RPMI7951 (cell line): ENCODE measurements at places on chromosomes 2 and 18.

DNA sequence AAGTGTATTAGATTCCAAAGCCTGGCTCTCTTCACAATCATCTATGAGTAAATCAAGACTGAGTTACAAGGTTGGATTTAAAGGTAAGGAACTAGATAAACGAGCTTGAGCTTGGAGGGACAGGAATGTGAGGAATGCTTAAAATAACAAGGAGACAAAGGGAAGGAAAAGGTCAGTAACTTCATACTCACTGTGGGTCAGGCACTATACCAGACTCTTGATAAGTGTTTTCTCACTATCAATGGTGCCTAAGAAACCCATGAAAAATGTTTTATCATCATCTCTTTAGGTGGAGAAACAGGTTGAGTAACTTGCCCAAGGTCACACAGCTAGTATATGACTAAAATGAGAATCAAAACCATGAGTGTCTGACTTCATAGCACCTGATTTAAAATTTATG, 212.1 kb downstream of the CDH2 start:
- peak; percentile 15 for DNase-seq

GRCh38 chr2:40168032-40168431, 283.9 kb downstream of the SLC8A1 start:
- peak; percentile 32 for DNase-seq

- no peak for DNase-seq
Measured at GRCh38 chr2:162965191-162965590, 126.6 kb upstream of the KCNH7 start.

GRCh38 chr18:55515941-55516710, 71.9 kb downstream of the TCF4 start:
- peak; percentile 78 for DNase-seq

- no peak for DNase-seq
Measured at GRCh38 chr2:232466221-232466620, 10.3 kb downstream of the ALPI start.

DNA sequence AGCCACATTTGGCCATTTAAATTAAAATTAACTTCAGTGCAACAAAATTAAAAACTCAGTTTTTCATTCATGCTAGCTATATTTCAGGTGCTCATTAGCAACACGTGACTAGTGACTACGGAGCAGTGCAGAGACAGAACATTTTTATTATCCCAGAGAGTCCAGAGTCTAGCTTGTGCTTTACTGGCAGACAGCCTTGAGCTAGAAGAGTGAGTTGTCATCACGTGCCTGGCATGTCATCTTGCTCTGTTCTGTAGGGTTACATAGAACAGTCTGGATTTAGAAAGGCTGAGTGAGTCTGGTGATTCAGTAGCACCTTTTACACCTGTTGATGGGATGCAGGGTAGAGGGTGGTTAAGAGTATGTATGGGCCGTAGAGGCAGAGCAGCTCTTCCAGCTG, 136.9 kb upstream of the IL1R2 start:
- no peak for DNase-seq

DNA sequence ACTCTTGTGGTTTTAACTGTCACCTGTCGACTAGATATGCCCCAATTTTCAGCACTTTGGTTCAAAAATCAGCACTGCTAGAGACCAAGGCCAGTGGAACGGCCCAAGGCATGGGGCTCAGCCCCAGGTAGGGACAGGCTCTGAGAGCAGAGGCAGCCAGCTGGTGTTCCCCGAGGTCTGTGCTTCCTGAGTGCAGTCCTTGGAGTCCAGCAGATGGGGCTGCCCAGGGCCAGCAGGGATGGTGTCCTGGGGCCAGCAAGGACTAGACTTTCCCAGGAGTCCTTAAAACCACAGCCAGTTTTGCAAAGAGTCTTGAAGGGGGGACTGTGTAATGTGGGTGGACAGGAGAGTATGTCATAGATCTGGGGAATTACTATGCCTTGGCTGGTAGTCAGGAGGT, 56.3 kb downstream of the POMC start:
- no peak for DNase-seq

- DNase-seq, result no peak
Measured at GRCh38 chr18:57051021-57051656, 95.7 kb upstream of the BOD1L2 start.

DNA sequence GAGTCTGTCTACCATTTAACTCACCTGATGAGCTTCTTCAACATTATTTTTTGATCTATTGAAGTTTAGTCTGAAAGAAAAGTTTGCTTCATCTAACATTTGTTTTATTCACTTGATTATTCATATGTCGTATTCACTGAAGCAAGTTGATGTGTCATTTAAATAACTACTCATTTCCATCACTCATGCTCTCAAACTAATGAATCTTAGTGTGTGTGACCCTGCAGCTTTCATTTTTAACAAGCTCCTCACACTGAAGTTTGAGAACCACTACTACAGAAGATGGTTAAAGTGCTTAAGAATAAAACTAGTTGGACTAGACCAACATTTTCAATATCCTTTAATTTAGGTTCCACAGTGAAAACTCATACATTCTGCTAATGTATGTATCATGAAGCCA, 1.8 kb upstream of the ABI2 start:
- DNase-seq, result no peak

DNA sequence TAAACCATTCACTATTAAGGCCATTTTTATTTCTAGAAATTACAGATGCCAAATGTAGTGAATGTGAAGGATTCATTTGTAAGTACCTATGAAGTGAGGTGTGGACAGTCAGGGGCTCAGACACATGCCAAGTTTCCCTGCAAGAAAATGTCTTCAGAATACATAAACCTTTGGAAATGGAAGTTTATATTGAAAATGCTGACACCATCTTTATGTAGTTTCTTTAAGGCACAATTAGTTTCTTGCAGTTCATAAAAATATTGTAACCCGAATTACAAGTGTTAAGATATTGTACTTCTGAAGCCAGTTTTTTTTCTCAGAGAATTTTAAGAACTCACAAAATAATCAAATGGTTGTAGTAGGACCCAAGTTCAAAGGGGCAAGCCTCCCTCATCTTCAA, 66.1 kb upstream of the LYPD1 start:
- no peak for DNase-seq

DNA sequence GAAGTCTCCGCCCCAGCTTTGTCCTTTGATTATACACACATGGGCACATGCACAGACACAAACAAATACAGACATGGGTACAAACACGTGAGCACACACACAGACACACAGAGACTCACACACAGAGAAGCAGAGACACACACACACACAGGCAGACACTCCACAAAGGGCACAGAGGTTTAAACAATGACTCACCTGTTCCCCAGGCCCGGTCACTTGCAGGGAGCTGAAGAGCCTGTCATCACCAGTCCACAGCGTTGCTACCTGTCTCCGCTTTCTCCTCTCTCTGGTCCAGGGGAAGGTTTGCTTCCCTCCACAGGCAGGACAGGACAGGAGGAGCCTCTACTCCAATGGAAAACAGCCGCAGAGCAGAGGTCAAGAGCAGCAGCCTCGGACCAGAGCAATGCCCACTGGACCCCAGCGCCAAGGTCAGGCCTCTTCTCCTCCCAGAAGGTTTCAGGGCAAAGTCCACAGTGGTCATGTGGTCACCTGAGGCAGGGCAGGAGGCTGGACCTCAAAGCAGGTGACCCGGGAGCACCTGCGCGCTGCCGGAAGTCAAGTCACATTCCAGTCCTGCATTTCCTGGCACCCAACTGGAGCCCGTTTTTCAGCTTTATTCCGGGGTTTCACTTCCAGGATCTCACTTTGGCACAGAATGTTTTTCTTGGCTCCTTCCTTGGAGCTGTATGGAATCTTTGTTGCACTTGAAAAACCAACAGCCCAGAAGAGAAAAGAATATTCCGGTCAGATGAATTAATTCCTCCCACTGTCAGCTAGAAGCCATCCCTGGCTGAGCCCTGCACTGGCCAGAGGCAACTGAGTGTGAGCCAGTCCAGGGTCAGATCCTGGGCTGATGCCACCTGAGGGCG, at the start of gene RAB17:
Gene RAB17 (minus strand): TSS at position 463 of the 869 bp plus-strand sequence. CDS start 4,580 bp downstream, outside the sequence.
- peak; percentile 67 for DNase-seq

DNA sequence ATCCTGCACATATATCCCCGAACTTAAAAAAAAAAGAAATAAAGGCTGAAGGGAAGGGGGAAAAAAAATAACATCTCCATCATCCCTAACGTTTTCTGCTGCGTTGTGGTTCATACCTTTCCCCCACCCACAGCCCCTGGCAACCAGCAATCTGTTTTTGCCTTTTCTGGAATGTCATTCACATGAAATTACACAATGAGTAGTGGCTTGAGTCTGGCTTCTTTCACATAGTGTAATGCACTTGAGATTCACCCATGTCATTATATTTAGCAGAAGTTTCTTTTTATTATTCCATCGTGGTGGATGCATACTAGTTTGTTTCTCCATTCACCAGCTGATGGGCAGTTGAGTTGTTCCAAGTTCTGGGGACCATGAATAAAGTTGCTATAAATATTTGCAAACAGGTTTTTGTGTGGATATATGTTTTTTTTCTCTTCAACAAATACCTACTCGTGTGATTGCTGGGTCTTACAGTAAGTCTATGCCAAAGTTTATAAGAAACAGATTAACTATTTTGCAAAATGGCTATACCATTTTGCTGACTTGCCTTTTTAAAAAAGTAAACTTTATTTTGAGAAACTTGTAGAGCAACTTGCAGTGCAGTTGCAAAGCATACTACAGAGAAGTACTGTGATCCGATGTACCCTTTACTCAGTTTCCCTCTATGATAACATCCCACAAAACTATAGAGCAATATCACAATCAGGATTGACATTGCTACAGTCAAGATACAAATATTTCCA, 322.5 kb downstream of the LPIN1 start:
- DNase-seq, result no peak

DNA sequence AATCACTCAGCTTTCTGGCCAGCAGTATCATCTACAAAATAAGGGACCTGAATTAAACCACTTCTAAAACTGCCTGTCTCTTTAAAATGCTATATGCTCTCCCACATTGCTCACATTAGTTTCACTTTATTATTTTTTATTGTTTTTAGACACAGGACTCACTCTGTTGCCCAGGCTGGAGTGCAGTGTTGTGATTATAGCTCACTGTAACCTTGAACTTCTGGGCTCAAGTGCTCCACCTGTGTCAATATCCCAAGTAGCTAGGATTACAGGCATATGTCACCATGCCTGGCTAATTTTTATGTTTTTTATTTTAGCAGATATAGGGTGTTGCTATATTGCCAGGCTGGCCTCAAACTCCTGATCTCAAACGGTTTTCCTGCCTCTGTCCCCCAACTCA, 591.3 kb upstream of the ZNF804A start:
- no peak for DNase-seq

- no peak for DNase-seq
Measured at GRCh38 chr2:5666798-5667197, 25.4 kb upstream of the SOX11 start.

- DNase-seq, result no peak
Measured at GRCh38 chr2:61181382-61182058, 19.5 kb downstream of the C2orf74 start.

DNA sequence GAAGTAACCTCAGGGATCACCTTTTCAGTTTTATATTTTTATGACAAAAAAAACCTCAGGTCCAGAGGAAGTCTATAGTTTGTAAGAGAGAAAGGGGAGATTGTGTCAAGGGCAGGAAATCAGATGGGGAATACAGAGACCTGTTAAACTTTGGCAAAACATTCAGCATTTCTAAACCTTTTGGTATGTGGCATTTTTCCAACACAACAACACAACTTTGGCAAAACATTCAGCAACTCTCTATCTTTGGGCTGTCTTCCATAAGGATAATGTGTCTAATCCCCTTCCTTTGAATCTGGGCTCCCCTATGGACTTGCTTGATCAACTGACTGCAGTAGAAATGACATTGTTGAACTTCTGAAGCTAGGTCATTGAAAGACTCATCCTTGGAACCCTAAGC, 220.6 kb upstream of the CCDC68 start:
- no peak for DNase-seq

DNA sequence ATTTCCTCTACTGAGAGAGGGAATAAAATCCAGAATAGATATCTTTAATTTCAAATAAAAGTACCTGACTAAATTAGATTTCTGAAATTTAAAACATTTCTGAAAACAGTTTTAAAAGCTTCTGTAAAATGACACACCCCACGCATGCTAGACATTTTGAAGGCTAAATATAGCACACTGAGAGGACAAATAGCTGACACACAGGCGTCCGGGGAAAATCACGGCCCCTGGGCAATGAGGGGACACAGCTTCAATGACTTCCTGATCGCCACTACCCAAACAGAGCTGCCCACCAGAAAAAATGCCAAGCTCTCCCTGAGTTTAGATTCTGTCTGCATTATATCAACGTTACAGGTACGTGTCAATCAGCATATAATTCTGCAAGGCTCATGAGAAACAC, 10.9 kb downstream of the TBC1D8 start:
- no peak for DNase-seq

DNA sequence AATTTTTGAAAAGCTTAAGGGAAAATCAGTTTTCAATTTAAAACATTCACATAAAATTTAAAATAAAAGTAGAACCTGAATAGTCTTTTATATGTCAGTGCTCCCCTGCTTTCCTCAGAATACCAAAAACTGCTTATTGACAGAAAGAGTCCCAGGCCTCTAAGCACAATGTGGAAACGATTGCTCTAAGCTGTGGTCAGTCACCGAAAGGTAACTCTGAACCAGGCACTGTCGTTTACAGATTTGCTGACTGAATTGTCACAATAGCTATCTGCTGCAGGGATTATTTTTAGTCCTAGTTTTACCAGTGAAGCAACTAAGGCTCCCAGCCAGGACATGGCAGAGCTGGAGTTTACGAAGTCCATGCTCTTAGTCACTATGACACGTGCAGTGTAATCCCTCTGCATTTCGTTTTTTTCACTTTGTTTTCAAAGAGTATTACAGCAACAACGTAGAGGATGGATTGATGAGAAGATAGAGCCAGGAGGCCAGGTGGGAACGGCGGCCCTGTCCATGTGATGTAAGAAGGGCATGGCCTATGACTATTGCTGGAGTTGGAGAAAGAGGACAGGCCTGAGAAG, 28.1 kb upstream of the TMEM247 start:
- DNase-seq, result no peak

DNA sequence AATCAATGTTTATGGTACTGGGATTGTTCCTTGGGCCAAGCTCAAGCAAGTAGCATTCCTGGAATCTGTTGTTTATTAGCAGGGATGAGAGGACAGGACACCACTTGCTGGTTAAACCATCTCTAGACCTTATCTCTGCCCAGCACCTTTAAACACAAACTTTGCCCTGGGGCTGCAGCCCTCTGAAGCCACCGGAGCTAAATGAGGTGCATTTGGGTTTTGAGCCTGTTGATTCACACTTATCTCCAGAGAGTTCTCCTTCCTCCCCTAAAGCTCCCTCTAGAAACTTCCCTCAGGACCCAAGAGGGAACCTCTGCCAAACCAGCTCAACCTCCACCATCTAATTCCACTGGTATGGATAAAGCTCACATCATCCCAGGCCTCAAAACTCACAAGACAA, 94.8 kb upstream of the EPAS1 start:
- peak; percentile 24 for DNase-seq
